ENCODE measurements at places on chromosomes 1 and 21.

DNA sequence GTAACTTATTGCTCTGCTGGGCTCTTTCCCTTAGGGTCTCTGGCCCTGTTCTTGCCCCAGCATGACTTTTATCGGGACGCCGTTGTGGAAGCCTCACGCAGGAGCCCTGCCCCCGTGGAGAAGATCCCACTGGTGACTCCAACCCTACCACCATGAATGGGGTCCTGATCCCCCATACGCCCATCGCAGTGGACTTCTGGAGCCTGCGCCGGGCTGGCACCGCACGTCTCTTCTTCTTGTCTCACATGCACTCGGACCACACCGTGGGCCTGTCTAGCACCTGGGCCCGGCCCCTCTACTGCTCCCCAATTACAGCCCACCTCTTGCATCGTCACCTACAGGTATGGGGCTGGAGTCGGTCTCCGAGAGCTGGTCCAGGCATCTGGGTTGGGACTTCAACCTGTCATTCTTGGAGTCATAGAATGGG lies 322 bp downstream of the DCLRE1B start:
- DNase-seq = peak; percentile 16

- no peak for DNase-seq
Measured at GRCh38 chr1:175185903-175186302, 6.7 kb downstream of the KIAA0040 start.

- DNase-seq = no peak
Measured at GRCh38 chr1:153210206-153210605, 7.0 kb downstream of the LELP1 start.

DNA sequence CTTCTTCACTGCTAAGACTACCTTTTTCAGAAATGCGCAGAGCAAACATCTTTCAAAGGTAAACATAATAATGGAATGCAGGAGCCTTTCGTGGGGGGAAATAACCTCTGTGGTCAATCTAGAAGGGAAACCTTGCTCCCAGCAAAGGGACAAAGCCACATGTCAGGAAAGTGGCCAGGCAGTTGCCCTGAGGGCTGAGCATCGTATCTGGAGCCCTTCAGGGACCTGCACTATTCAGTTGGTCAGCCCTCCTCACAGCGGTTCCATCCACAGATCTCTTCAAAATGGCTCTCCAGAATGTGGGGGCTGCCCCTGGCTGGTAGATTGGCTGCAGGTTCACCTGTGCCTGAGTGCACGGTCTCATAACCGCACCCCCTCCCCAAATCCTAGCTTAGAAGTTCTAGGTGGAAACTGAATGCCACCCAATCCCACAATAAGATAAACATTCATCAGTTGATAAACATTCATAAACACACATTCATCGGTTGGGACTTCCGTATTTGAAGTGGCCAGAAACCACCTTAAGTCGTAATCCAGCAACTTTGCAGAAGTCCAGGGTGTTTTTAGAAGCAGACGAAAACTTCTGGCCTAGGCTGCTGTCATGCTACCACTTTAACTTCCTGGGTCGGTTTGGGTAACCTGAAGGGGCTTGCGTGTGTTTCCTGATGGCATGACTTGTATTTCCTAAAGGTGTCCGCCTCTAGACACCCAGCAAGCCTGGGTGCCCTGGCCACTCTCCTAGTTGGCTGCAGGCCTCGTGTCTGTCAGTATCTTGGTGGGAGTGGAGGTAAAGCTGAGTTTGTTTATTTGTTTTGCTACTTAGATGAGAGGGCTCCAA lies 50.5 kb downstream of the RASSF5 start:
- no peak for DNase-seq

GRCh38 chr1:170863621-170864020 lies 71.7 kb upstream of the MROH9 start:
- no peak for DNase-seq

DNA sequence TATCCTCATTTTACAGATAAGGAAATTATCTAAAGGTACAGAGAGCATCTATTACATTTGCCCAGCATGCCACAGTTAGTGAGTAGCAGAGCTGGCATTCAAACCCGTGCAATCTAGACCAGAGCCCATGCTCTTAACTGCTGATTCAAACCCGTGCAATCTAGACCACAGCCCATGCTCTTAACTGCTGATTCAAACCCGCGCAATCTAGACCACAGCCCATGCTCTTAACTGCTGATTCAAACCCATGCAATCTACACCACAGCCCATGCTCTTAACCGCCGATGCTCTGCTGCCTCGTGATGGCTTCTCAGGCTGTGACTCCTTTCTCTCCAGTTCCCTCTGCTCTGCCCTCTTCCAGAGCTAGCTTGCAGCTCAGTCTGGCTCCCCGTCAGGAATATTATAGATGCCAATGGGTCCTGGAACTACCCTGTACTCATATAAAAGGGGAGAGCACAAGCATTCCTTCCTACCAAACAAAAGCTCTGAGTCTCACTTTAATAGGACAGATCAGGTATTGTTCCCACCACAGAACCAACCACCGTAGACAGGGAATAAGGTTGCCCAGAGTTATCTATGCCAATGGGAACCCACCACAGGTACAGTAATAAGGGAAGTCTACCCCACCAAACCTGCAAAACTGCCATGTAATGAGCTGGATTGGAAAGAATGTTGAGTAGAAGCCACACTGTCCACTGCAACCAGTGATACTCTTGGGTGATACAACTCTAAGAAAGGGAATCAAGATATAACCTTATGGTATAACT lies 78.4 kb downstream of the SMYD3 start:
- DNase-seq = peak; percentile 94

GRCh38 chr1:171019971-171020370 lies 70.7 kb upstream of the FMO3 start:
- no peak for DNase-seq

- DNase-seq = no peak
Measured at GRCh38 chr1:23727362-23727811, 15.9 kb upstream of the ELOA start.

DNA sequence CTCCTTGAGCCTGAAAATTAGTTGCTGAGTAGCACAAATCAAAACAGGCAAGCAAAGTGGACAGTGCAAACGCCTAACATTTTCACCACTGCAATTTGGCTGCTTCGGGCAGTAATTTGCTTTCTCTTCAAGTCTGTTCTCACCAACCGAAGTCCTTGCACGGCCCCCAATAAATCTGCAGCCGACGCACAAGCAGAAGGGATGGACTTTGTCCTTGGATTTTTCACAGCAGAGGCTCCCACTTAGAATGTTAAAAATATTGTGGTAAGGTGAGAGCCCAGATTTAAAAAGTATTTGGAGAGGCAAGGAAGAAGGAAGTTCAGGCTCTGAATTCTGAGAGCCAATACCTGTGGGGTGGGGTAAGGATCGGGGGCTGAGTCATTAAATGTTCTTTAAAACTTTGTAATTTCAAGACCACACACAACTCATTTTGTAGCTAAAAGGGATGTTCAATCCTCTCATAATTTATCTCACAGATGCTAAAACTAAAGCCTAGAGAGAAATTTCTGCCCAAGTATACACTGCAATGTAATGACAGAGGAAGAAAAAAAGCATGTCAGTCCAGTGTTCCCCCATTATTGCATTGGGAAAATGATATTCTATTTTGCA lies 6.2 kb downstream of the CD247 start:
- DNase-seq = no peak

DNA sequence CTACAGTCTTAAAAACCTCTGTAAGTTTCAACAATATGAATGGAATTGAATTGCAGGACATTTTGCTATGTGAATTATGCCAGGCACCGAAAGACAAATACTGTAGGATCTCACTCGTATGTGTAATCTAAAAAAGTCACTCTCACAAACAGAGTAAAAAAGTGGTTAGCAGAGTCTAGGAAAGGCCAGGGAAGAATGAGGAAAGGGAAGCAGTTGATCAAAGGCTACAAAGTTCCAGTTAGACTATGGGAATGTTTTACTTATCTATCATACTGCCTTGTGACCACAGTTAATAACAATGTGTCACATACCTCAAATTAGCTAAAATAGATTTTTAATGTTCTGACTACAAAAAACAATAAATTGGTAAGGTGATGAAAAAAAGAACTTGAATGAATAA lies 565.4 kb upstream of the BRINP3 start:
- peak; percentile 13 for DNase-seq

DNA sequence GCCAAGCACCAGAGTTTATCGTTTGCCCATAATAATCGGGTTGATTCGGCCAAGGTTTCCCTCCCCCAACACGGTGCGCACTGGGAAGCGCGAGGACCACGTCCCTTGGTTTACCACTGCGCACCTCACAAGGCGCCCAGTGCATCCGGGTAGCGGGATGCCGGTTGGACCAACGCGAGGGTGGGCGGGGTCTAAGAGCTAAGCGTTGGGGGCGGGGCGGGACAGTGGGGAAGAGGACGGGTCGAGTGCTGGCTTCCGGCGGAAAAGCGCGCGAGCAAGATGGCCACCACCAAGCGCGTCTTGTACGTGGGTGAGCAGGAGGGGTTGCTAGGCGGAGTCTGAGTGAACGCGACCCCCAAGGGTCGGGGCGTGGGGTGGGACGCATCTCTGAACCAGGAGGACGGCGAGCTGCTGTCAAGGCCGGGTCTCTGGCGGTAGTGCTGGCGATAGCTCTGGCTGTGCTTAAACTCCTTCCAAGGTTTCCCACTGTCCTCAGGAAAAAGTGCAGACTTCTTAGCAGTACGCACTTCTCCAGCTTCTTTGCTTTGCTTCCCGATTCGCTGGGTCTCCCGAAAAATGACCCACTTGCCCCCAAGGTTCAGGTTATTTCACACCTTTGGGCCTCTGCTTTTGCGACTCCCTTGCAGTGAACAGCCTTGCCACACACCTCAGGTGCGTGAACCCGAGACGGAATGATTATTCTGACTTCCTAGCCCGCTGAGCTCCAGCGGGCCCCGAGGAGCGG lies at the start of gene PPIE:
PPIE (plus strand) TSS at position 261 of the 745 bp plus-strand sequence; CDS start at position 280, 19 bp downstream.
- DNase-seq = peak; percentile 78

- no peak for DNase-seq
Measured at GRCh38 chr1:25525361-25525688, 18.1 kb upstream of the LDLRAP1 start.

DNA sequence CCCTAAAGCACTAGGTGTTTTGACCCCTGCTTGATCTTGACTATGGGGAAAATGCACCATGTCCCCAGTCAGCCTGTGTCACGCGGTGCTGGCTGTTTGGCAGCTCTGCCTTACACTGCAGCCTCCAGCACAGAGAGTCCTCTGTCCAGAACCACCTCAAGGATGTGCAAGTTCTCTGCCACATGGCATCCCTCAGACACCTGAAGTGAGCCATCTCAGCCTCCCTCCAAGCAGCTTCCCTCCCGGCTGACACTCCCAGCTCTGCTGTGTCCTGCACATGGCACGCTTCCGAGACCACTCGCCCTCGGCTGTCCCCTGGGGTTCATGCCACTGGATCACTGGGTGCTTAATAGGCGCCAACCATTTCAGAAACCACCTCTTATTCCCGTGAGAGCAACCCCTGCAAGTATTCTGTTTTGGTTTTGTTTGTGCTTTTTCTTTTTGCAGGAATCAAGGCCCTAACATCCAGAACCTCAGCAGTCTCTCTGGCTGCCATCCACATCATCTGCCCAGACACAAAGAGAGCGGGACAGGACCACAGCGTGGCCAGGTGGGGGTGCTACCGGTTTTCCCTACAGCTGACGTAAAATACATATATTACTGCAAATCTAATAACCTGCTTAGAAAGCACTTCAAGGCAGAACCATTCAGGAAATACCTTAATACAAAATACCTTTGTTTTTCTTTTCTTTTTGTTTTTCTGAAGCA lies 45.7 kb downstream of the CAPZB start:
- DNase-seq = no peak

DNA sequence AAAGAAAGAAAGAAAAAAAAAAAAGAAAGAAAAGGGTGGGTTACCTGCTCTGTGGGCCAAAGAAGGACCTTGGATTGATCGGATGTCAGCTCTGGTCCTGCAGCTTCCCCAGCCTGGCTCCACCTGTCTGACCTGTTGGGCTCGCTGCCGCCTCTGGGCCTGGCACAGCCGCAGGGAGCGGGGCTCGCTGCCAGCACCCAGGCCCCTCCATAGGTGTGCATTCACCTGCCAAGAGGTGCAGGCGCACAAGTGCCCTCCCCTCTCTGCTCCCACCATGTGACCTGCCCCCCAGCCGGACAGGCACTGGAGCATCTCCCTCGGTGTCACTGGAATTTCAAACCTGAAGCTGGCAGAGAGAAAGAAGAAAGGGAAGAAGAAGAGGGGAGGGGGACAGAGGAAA lies 33.1 kb upstream of the GPR157 start:
- DNase-seq = no peak

DNA sequence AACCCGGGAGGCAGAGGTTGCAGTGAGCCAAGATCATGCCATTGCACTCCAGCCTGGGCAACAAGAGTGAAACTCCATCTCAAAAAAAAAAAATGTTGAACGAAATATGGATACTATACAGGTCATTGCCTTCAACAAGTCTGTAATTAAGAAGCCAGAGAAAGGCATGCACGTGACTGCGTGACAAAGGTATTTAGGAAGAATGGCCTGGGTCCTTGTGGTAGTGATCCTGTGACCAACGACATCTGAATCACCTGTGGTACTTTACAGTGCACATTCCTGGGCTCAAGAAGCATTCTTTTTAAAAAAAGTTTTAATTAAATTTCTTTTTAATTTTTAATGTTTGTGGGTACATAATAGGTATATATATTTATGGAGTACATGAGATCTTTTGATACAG lies 115.0 kb downstream of the GREM2 start:
- DNase-seq = peak; percentile 53

- DNase-seq = no peak
Measured at GRCh38 chr1:101185421-101185820, 51.4 kb upstream of the S1PR1 start.

GRCh38 chr21:15976807-15977206 lies 247.0 kb downstream of the USP25 start:
- DNase-seq = no peak

GRCh38 chr21:35002879-35003722 lies 46.0 kb downstream of the RUNX1 start:
- DNase-seq = no peak

GRCh38 chr1:41668967-41669366 lies 184.5 kb upstream of the EDN2 start:
- DNase-seq = no peak

- DNase-seq = no peak
Measured at GRCh38 chr1:155941845-155942531, 550 bp downstream of the RXFP4 start.

DNA sequence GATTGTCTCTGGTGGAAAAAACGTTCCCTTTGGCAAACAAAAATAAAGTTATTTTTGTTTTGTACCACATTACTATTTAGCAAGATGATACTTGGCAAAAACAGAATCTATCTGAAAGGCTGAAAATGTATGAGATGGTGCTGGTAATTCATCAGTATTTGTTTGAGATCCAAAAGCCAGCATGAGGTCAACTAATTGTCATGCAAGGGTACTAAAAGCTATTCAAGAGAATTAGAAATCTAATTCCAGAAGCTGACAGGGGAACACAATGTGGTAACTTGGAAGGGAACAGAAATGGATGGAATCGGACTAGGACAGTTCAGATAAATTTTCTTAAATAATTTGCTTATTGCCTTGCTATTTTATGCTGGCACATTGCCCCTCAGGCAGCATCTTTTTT lies 263.8 kb downstream of the KCNT2 start:
- no peak for DNase-seq

DNA sequence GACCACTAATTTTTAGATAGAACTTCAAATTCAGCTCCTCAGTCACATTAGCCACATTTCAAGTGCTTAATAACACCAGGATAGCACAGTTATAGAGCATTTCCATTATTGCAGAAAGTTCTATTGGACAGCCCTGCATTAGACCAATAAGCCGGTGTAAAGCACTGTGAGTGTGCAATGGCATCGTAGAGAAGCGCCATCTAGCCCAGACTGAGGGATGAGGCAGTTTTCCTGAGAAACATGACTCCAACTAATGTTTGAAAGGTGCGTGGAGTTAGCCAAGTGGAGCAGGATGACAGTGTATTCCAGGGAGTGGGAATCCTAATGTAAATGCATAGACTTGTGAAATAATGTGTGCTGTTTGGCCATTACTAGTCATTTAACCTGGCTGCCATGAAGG lies 7.7 kb downstream of the RPE65 start:
- DNase-seq = no peak

GRCh38 chr1:184905601-184906322 lies 68.5 kb downstream of the NIBAN1 start:
- DNase-seq = no peak
